Lower leg skin (tissue), 4 donors: ENCODE measurements at places on chromosomes 5 and 9. TPM values are rescaled to one million over a fixed set of nuclear protein-coding genes. Genes with fewer than 3 reads are reported as not detected.

- no peak for DNase-seq
Observed at GRCh38 chr5:102223542-102224477, 72.3 kb downstream of the SLCO4C1 start.

The MYOZ3 gene
- 0.10 TPM for total RNA-seq

GRCh38 chr5:65032250-65032649, 263.5 kb downstream of the CWC27 start:
- DNase-seq, result no peak

GRCh38 chr9:32703635-32704034, 68.2 kb upstream of the TAF1L start:
- DNase-seq, result no peak

The DND1 gene
- 0.80 TPM for total RNA-seq

The LIX1 gene
- total RNA-seq, result not detected

GRCh38 chr5:167406513-167406912, 884.9 kb upstream of the WWC1 start:
- no peak for DNase-seq

The GMCL2 gene
- not detected for total RNA-seq

GRCh38 chr9:37309136-37309535, 113.4 kb upstream of the GRHPR start:
- no peak for DNase-seq
